ENCODE measurements at places on chromosomes 5 and 9.

DNA sequence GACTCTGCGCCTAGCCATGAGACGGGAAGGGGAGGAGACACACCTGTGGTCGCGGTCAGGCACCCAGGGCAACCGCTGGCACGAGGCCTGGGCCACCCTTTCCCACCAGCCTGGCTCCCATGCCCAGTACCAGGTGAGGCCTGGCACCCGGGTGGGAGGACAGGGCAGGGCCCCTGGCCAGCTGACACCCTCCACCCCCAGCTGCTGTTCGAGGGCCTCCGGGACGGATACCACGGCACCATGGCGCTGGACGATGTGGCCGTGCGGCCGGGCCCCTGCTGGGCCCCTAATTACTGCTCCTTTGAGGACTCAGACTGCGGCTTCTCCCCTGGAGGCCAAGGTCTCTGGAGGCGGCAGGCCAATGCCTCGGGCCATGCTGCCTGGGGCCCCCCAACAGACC is 5.0 kb downstream of the MAMDC4 start:
- no peak for DNase-seq

DNA sequence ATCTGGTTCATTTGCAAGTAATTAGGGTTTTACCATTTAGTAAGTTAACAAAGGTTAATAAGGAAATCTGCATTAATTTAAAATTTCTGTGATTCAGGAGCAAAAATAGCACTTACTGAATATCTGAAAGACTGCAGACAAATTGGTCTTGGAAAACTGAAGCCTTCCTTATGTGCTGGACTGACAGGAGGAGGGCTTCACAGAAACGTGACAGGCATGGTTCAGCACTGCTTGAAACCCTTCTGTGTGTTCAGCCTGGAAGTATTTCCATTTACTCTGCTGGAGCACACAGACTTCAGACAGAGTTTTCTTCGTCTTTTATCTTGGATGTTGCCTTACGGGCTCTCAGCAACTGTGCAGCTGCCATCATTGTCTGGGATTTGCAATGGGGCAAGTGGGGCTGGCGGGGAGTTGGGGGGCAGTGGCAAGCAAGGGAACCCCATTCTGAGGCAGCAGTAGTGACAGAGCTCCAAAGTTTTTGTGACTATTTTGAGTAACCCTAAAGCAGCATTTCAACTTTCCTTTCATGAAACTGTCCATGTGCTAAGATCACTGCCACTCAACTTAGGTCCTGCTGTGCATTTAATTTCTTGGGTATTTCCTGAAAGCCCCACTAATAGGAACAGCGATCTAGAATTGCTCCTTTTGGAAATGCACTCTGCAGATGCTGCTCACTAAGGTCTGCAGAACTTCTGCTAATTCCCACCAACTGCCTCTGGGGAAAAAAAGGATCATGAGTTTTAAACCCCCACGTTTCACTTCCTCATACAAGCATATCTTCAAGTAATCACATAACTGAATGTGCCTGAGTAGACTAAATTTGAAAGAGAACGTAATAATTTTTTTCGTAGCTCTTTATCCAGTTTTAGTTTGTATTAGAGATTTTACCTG is 56.6 kb downstream of the KCNN2 start:
- no peak for DNase-seq

- no peak for DNase-seq
These were observed 7.5 kb downstream of the BRD9 start for GRCh38 chr5:885127-885442.

- no peak for DNase-seq
These were observed 43.9 kb downstream of the NSA2 start for GRCh38 chr5:74810915-74811314.

- DNase-seq, result no peak
These were observed 41.6 kb downstream of the ADAMTS2 start for GRCh38 chr5:179303451-179304200.

- DNase-seq, result no peak
These were observed 211.7 kb upstream of the MVB12B start for GRCh38 chr9:126114850-126115460.

GRCh38 chr9:93677641-93678136 is 101.3 kb downstream of the PHF2 start:
- DNase-seq, result no peak

GRCh38 chr5:144433893-144434292 is 263.2 kb downstream of the KCTD16 start:
- no peak for DNase-seq

- DNase-seq, result no peak
These were observed 208.3 kb downstream of the ATP10B start for GRCh38 chr5:160643616-160644240.
